ENCODE measurements at places on chromosomes 2 and 18.

DNA sequence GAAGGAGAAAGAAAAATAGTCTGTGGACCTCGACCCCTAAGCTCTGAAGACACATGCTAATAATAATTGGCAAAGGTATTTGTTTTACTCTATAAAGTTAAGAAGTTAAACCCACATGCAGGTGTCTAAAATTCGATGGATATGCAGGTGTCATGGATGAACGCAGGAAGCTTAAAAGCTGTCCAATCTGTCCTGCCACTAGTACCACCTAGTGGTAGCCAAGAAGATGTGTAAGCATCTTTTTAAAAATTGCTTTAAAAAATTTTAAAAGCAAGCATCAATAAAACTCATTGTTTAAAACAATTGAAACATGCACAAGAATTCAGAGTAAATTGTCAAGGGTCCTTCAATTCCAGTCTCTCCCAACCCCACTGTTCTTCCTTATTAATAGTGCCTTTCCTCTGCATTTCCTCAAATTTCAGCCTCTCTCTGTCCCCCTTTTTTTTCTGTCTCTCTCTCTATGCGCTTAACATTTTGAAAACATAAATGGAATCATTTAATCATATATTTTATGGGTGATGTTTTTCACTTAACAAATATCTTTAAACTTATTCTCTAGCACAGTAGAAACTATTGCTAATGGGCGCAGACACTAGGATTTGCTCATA lies 30.6 kb upstream of the PPP3R1 start:
- no peak for DNase-seq

GRCh38 chr18:78957140-78957539 lies 22.5 kb upstream of the SALL3 start:
- DNase-seq = no peak

DNA sequence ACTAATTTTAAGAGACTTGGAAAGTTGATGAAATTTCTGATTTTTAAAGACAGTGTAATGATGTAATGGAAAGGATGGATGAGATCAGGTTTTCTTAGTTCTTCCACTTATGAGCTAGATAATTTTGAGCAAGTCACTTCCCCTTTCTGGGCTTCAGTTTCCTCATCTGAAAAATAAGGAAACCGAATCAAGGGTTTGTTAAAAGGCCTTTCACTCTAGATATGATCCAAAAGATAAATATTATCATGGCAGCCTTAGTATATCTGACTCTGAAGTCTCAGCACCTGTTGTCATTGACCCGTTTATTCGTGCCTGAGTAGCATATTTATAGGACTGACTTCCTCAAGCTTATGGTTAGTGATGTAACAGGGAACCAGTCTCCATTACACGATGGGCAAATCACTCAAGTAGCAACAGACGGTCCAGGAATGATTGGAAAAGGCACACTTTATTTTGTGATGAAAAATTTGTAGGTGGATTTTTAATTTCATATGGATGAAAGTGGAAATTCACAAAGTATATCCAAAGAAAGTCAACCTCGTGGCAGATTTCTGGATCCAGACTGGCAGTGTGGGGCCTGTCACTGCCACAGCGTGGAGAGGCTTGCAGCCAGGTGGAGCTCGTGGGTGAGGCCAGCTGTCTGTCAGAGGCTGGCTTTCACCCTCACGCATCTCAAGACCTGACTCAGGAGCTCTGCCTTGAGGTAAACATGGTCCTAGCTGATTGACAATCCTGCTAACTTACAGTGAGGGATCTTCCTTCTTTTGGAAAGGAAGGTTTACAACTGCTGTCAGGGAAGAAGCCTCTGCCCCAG lies 137.9 kb upstream of the CXCR4 start:
- DNase-seq = no peak

GRCh38 chr18:27564066-27564465 lies 379.0 kb upstream of the CHST9 start:
- no peak for DNase-seq

DNA sequence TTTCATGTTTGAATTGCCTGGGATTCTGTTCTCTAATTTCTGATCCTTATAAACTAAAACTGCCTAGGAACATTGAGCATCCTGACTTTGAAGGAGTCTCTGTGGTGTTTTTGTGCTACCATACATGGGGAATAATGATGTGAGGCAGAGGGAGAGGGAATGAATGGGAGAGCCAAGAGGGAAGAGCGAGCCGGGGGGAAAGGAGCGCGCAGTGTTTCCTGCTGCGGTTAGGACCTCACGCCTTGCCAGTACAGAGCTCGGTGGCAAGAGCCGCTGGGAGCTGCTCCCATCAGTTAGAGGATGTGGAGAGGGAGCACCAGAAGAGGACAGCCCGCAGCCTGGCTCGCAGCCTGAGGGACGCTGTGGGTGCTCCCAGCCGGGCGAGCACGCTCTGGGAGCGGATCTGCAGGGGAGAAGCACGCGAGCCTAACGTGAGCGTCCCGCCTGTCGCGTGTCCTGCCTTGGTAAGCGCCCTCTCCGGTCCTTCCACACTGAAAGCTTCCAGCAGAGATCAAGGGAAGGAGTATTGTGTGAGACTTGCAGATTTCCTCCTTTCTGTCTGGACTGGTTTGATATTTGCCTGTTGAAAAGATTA lies 114.7 kb downstream of the FAM210A start:
- no peak for DNase-seq

DNA sequence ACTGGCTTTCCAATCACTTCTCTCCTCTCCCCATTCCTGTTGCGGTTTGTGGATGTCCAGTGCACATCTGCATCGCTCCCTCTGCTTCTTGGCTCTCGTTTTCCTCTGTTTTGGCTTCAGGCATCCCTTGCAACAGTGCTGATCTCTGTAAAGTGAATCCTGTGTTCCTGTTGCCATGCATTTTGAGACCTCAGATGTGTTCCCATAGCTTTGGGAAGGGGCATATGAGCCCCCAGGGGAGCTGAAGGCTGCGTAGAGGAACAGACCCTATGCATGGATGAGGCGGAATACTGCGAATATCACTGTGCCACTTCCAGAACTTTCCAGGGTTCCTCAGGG lies 168.4 kb upstream of the HAAO start:
- DNase-seq = no peak

DNA sequence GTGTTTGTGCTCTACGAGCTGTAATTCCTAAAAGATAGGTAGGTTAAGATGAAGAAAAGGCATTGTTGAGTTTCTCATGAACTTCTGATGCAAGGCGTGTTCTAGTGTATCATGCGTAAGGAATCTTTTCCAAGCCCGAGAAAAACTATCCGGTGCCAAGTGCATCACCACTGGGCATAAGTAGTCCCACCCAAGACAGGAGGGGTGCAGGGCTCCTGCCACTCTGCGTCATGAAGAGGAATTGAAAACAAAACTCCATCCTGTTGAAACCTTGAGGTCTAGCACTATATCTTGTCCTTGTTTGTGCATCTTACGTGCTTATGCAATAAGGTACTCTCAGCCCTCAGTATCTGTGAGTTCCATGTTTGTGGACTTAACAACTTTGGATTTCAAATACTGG lies 45.7 kb downstream of the RAB31 start:
- no peak for DNase-seq

DNA sequence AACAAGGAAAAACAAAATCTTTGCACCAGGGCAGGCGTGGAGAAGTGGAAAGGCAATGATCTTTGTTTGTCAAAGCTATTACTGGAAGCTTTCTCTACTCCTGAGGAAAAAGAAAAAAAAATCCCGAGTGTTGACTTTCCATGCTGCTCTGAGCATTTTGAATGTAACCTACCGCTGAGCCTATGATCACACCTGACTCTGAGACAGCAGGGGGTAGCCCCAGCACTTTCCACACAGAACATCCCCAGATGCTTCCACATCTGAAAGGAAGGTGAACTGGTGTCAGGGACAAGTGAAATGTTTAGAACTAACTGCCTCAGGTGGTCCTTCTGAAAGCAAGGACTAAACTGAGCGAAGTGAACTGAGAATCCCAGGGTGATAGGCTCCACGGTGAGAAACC lies 1315.1 kb upstream of the DDX18 start:
- DNase-seq = no peak

GRCh38 chr2:120312860-120313694 lies 32.9 kb upstream of the INHBB start:
- DNase-seq = peak; percentile 69

DNA sequence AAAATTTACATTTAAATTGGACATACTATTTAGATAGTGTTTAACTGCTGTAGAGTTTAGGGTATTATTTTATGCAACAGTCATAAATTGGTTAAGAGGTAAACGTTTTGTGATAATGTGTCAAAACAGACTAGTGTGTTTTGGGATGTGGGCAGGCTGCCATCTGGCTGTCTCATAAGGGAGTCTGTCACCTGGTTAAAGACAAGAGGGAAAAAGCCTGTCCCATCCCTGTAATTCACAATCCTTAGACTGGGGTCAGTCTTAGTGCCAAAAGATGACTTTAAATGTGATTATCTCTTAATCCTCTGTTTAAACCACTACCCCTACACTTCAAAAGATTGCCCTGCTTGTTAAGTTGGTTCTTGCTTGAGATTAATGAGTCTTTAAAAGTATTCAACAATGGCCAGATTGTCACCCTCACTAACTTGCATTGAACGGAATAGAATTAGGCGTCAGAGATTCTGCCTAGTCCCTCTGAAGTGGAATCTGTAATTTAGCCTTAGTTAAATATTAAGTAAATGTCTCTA lies 59.2 kb downstream of the SGPP2 start:
- DNase-seq = no peak

GRCh38 chr2:118118479-118118878 lies 30.2 kb downstream of the INSIG2 start:
- no peak for DNase-seq

- no peak for DNase-seq
Observed at GRCh38 chr2:138671566-138671965, 108.6 kb downstream of the NXPH2 start.

GRCh38 chr18:6069103-6069502 lies 173.8 kb upstream of the TMEM200C start:
- no peak for DNase-seq

- DNase-seq = no peak
Observed at GRCh38 chr18:57581301-57581934, 5.1 kb downstream of the FECH start.

DNA sequence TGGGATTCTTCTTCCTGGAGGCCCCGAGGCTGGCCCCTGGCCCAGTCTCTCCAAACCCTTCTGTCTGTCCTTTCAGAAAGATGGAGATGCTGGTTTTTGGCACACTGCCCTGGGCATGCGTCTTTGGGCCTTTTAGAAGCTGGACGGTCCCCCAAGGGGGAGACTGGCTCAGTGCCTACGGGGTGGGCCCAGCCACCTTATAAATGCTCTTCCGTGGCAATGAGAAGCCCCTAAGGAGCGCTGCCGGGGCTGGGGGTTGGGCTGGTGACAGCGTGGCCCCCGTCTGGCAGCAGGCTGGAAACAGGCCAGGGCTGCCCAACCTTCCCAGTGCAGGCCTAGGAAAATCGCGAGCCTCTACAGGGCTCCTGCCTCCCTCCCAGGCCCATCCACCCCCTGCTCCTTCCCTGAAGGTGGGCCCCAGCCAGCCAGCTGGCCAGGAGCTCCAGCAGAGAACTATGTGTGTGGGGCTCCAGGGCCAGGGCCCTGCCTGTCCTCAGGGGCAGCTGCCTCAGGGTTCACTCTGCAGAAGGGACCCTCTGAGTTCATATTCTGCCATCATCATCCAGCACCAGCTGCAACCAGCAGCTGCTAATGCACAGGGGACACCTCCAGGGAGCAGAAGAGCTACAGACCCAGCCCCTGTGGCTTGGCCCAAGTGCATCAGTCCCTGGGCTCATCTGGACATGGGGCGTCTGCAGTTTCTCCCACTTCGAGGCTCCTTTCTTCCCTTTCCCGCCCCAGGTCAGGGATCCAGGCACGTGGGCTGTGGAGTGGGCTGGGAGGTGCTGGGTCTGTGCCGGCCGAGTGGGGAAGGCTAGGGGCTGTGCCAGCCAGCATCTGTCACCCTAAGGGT lies 107.6 kb upstream of the OTOS start:
- no peak for DNase-seq

- no peak for DNase-seq
Observed at GRCh38 chr2:240645346-240645745, 20.1 kb downstream of the GPR35 start.

DNA sequence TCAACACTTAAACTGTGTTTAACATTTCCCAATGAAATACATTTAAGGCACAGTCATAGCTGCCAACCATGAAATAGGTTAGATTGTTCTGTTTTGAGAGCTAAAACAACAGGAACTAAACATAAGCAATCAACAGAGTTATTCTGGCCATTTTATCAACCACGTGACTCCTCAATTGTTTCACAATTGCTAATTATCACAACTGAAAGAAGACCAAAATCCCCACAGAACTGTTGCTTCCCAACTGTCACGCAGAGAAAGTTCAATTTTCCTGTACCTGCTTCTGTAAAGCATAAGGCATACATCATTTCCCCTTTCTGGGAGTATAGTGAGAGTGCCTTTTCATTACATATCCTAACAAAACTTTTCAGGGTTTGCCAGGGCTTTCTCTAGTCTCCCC lies 248.6 kb downstream of the EPHA4 start:
- DNase-seq = no peak

- no peak for DNase-seq
Observed at GRCh38 chr2:33059471-33060156, 112.9 kb downstream of the LTBP1 start.

GRCh38 chr2:52327641-52328040 lies 1295.7 kb upstream of the NRXN1 start:
- no peak for DNase-seq

DNA sequence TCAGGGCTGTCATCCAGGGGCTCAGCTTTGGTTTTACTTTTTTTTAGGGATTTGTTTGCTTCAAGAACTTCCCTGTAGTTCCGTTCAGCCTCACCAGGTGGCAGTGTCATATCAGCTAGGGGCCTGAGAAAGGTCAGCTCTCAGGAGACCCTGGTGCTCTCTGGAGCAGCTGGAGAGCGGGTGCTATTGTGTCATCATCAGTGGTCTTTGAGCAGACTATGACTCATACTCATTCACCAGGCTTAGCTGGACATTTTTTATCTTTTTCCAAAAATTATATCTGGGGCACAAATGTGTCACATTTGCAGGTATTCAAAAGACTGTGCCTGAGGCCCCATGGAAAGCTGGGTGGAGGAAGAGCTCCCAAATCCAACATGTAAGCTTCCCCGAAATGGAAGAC lies 24.4 kb downstream of the ZNF892 start:
- DNase-seq = no peak

GRCh38 chr2:106057206-106057605 lies 136.9 kb downstream of the UXS1 start:
- DNase-seq = peak; percentile 31

DNA sequence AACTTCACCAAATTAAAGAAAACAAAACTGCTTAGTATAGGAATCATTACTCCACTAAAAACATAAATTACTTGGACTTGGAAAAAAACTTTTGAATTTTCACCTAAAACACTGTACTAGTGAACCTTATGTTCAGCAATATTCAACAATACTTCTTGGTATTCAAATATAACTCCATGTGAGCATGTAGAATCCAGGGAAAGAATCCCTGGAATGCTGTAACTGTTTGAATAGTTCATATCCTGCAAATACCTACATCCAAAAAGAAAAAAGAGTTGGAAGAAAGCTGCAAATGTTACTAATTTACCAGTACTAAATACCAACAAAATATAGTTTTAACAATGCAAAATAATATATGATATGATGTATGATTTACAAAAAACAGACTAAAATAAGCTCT lies 65.4 kb downstream of the IKZF2 start:
- no peak for DNase-seq

All from activated CD4-positive, alpha-beta T cell treated with anti-CD3 and anti-CD28 coated beads for 1 hour (primary cell).